GM23338 (cell line): ENCODE measurements at places on chromosomes 3 and 15. TPM values are rescaled to one million over a fixed set of nuclear protein-coding genes. Genes with fewer than 3 reads are reported as not detected.

- DNase-seq = no peak
Observed at GRCh38 chr3:112688819-112689218, 47.9 kb upstream of the CCDC80 start.

The NECTIN3 gene
- 48.2 TPM in 2 replicates for total RNA-seq

The GOLGA8S gene
- not detected in 2 replicates for total RNA-seq

DNA sequence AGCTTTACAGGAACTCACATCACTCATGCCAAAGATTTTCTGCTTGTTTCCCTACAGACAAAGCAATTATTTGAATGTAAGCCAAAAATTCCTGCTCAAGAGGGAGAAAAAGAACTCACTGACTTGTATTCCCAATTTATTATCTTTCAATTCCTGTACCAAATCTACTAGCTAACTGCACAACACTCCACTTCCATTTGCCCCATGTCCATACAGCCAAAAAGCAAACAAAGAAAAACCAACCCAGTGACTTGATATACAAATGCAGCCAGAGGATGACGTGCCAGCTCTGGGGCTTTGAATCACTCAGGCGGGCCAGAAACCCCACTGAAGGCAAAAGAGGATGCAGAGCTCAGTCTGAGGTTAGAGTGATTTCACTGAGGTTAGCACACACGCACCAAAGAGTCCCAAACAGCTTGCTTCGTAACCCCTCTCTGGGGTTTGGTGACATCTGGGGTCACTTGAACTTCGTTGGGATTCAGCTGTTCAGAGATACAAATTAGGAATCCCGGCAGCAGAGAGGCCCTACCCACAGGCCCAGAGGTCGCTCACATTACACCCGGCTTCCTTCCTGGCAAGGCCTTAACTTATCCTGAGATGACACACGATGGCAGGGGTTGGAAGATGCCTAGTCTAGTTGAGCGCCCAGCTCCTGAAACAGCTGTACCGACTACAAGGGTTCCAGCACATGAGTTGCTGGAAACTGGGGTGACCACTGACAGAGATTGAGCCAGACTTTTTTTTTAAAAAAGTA, 1.6 kb downstream of the RFTN1 start:
- peak; percentile 29 for DNase-seq

GRCh38 chr3:66303491-66303901, 82.7 kb downstream of the SLC25A26 start:
- no peak for DNase-seq

The CLEC3B gene
- not detected in 2 replicates for total RNA-seq

DNA sequence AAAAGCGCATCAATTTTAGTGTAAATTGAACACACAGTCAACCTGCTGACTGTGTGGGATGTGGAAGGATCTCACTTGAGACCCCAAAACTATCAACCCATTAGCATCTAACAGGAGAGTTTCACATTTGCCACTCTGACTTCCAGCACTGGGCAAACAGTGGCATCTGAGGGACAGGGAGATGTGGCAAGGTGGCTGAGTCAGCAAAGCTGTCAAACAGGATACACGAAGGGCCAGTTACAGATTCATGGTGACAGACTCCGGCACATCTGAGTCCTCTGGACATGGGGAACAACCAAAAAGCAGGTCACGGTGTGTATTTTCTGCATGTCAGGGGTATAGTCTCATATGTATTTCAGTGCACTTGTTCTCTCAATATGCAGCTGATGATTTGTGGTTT, 573.4 kb upstream of the PPP2R3A start:
- no peak for DNase-seq

- DNase-seq = peak; percentile 72
Observed at GRCh38 chr3:161851941-161852566, 355.4 kb downstream of the OTOL1 start.

DNA sequence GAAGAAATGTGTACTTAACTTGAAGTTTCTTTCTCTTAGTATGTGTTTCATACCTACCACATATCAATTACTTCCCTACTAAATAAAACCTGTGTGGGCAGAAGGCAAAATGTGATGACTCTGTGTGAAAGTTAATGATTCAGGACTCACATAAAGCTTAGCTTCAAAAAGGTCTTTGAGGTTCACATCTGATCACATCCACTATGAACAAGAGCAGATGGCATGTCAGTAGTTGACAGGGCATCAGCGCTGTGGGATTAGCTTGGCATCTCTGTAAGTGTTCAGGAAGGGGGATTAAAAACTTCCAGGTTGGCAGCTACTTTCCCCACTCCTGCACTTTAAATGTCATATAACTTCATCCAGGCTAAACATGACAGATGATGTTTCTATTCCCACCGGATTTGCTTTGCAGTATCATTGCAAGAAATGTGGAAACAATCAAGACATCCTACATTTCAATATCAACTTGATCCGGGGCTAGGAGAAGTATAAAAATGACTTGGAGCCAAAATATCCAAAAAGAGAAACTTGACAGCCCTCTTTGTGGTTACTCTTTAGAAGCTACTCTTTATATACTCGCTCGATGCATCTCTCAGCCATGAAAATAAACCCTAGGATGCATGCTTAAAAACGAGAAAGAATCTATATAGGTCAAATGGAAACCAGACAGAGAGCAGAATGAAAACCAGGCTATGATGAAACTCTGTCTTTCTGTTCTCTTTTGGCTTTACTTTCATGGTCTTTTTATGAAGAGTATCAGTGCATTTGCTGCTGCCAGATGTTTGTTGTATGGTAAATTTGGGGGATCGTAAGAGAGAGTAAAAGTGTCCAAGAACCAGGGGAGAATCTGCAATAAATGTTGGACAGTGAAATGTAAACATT, 273.1 kb upstream of the ALCAM start:
- DNase-seq = no peak

The ISY1 gene
- 10.0 and 11.3 TPM in 2 replicates for total RNA-seq

DNA sequence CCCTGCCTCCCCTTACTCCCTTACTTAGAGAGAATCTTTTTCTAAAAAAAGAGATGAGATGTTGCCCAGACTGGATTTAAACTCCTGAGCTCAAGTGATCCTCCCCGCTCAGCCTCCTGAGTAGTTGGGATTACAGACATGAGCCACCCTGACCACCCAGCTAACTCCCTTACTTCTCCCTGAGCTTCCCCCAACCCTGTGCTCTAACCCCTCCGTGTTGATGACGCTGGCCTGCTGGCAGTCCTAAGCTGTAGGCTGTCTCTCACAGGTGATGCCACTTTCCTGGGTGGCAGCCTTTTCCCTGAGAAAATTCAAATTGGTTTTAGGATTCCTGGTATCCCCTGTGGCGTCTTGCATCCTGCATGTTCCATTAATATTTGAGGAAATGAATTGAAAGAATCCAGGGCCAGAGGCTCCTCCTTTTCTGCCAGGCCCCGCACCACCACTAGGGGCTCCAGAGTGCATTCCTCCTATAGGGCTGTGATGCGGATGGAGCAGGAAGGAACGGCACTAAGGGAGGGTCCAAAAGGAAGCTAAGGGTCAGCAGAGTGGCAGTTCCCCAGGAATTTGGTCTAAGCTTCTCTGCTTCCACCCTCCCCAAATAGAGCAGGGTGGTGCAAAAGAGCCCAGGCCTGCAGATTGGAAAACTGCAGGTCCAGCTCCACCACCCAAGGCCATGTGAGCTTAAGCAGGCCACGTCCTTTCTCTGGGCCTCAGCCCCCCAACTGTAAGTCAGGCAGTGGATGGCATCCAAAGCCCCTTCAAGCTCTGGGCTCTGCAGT, 101.1 kb downstream of the DAPK2 start:
- DNase-seq = peak; percentile 94
